Sciatic nerve (tissue), 2 donors: ENCODE measurements at places on chromosomes 4 and X. TPM values are rescaled to one million over a fixed set of nuclear protein-coding genes. Genes with fewer than 3 reads are reported as not detected.
A peak's percentile ranks its signal among the peaks of the same experiment; 100 is the strongest.

PDCL2 gene
- total RNA-seq = not detected

SAGE1 gene
- not detected for total RNA-seq

DNA sequence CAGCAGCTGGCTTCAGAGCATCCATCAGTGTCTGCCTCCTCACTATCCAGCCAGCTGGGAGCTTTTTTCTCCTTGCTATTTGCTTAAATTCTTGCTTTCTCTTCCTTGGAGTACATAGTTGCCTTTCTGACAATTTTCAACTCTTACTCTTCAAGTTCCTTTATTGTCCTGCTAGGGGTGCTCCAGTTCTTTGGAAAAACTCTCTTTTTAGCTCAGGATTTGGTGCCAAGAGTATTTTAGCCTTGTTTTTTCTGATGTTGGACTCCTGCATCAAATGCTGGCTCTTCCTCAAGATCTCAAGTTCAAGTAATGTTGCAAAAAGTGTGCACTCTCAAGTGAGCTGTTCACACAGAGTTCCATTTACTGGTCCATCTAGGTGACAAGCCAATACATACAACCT lies 126.4 kb downstream of the KDR start:
- DNase-seq = no peak

SPACA5 gene
- not detected for total RNA-seq

DNA sequence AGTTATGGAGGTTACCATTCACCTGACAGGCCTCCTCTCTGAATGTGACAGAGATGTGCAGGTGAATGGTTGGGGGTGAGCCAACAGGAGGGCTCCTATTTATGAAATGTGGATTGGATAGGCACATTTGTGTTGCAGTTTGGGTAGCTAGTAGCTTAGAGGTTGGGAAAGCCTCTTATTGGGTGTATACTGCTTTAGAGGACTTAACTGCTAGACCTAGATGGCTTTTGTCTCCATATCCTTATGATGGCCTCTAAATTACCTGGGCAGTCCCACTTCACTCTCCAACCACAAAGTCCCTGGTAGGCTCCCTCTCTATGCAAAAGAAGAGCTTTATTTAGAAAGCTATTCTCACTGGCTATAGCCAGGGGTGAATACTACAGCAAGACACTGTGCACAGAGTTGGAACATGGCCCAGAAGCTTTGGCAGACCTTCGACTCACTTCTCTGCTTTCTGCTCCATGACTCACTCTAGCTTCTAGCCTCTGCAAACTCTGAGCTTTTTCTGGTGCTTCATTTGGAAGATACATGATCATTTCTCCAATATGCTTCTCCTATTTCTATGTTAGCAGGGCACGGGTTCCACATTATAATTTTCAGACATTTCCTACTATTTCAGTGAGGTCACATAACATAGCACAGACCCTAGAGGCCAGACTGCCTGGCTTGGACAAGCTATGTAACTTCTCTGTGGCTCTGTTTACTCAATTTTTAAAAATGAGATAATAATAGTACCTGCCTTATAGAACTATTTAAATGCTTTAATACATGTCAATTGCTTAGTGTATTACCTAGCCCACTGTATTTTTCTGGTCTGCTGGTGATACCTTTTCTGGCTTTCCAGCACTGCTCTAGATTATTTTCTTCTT lies 6.0 kb upstream of the VGLL1 start:
- peak; percentile 70 for DNase-seq

NRK gene
- total RNA-seq = 1.4 TPM

DNA sequence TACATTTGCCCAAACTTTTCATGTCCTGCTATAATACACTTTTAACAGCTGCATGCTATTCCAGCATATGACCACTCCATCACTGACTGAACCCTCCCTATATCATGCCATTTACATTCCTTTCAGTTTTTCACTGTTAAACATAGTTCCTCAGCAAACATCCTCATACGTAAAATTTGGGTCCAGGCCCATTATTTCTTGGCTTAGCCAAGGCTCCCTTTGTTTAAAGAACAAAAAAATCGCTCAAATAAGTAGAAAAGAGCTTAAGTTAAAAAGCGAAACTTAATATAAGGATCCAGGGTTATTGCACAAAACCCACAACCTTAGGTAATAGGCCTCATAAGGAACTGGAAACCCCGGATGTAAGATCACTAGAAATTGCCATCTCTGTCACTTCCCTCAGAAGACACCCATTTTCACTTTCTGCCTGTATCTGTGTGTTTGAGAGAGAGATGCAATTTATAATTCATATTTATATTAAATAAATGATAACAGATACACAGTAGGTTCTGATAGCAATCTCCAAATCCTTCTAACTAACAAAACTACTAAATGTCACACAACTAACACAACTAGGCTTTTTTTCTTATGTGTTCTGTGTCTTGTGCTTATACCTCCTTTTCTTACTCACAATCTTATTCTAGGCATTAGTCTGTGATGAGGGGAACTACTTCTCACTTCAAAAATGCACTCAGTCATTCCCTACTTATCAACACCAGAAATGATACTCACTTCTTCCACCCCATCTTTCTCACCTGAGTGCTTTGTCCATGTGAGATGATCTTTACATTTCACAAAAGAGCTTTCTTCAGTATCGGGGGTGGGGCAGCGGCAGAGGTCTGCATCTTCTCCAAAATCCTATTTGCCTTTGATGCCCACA lies 59.9 kb upstream of the FAM241A start:
- DNase-seq = no peak

- no peak for DNase-seq
These were observed 111.7 kb upstream of the HPF1 start for GRCh38 chr4:169869490-169869889.

- DNase-seq = no peak
These were observed 61.0 kb downstream of the ANXA3 start for GRCh38 chr4:78612398-78613178.

DNA sequence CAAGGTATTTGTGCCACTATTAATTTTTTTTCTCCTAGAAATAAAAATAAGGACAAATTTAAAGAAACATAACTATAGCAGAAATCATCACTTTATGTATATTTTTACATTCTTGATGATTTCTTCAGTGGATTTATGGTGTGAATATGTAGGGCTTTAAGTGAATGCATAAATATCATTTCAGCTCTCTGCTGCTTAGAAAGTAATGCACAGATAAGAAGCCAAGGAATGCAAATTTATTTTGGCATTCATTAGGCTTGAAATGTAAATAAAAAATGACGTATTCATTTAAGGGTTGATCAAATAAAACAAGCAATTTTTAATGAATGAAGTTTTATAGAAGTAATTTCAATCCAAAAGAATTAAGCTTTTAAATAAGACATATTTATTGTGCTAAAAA lies 66.3 kb downstream of the NFKB1 start:
- no peak for DNase-seq

FOXR2 gene
- not detected for total RNA-seq

- no peak for DNase-seq
These were observed 103.9 kb downstream of the ARAP2 start for GRCh38 chr4:36140421-36140820.

DNA sequence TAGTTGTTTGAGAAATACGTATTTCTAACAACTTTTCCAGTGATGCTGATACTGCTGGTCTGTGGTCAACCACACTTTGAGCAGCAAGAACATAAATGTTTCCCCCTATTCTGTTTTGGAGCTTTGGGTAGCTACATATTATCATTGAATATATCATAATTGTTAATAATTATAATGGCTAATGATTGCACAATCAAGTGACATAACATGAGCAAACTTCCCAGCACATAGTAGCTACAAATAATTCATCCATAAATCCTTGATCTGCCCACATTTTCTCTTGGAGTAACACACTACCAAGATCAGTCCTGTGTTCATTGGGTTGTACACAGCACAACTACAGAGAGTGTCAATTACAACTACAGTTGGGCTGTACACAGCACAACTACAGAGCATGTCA lies 436.3 kb upstream of the MAGEB18 start:
- no peak for DNase-seq

DNA sequence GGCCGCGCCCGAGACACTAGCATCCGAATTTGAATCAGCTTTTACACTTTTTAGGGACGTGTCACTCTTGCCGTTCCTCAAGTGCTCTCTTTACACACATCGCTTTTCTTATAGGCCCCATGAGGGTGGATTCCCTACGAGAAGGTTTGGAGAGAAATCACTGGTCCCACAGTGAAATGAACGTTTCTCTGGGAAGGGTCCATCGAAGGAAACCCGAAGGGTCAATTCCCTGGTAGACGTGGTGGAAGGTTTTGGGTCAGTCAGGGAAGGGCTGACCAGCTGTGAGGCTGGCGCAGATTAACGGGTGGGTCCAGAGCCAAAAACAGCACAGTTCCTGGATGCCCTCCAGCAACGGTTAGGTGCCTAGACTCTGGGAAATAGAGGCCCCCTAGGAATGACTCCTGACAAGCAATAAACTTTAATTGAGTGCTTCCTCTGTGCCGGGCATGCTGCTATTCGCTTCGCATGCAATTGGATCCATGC lies 35.9 kb downstream of the ETDC start:
- peak; percentile 65 for DNase-seq

- DNase-seq = no peak
These were observed 45.5 kb downstream of the MID2 start for GRCh38 chrX:107871136-107871535.

DNA sequence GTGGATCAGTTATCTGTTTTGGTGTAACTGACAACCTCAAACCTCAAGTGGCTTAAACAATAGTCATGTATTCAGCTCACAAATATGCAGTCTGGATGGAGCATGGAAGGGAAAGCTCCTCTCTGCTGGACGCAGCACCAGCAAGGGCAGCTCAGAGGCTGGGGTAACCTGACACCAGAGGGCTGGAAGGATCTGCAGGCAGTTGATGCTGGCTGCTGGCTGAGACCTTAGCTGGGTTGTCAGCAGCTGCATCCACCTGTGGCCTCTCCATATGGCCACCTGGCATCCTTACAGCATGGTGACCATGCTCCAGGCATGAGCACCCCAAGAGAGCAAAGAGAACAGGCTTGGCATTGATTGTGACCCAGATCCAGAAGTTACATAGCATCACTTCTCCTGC lies 46.7 kb downstream of the ENPP6 start:
- DNase-seq = no peak

PNMA6A gene
- 4.9 TPM for total RNA-seq

- DNase-seq = no peak
These were observed 18.0 kb downstream of the HERC6 start for GRCh38 chr4:88396681-88397080.

FAM3A gene
- 40.3 TPM for total RNA-seq

DNA sequence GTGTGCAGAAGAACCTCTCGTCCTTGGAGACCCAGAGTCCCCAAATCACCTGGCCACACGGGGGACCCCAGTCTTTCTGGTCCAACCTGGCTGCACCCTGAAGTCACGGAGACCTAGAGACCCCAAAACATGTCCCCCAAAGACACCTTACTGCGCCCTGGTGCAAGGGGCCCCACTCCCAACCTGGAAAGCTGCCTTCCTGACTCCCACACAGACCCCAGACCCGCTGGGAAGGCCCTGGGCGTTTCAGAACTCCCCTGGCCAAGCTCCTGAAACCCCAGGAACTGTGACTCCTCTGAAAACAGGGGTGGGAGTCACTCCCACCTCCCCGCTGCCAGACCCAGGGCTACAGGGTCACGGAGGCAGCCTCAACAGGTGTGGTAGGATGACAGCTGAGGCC lies 12.7 kb upstream of the SHOX start:
- no peak for DNase-seq

MID1 gene
- total RNA-seq = 33.0 TPM

- no peak for DNase-seq
These were observed 60.8 kb upstream of the TBC1D9 start for GRCh38 chr4:140816806-140817510.

DNA sequence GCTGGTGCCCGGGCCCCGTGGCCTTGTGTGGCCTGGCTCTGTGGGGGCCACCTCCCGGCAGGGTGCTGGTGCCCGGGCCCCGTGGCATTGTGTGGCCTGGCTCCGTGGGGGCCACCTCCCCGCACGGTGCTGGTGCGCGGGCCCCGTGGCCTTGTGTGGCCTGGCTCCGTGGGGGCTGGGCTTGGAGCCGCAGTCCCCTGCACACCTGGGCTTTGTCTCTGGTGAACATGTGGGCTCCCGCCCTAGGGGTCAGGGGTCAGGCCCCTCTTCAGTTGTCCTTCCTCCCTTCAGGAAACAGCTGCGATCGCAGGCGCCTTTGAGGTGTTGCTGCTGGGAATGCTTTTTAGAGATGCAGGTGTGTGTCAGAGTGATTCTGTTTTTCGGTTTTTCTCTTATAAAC lies 17.2 kb downstream of the UVSSA start:
- DNase-seq = no peak

RGN gene
- 6.0 TPM for total RNA-seq

GRCh38 chr4:105458001-105458400 lies 15.9 kb downstream of the PPA2 start:
- DNase-seq = no peak

GRCh38 chrX:38578167-38578566 lies 16.8 kb downstream of the TSPAN7 start:
- no peak for DNase-seq

- no peak for DNase-seq
These were observed 9.2 kb upstream of the CITED1 start for GRCh38 chrX:72314881-72315280.

APELA gene
- total RNA-seq = not detected

ARHGAP6 gene
- 13.8 TPM for total RNA-seq

- no peak for DNase-seq
These were observed 54.3 kb upstream of the ARX start for GRCh38 chrX:25070038-25070437.

DNA sequence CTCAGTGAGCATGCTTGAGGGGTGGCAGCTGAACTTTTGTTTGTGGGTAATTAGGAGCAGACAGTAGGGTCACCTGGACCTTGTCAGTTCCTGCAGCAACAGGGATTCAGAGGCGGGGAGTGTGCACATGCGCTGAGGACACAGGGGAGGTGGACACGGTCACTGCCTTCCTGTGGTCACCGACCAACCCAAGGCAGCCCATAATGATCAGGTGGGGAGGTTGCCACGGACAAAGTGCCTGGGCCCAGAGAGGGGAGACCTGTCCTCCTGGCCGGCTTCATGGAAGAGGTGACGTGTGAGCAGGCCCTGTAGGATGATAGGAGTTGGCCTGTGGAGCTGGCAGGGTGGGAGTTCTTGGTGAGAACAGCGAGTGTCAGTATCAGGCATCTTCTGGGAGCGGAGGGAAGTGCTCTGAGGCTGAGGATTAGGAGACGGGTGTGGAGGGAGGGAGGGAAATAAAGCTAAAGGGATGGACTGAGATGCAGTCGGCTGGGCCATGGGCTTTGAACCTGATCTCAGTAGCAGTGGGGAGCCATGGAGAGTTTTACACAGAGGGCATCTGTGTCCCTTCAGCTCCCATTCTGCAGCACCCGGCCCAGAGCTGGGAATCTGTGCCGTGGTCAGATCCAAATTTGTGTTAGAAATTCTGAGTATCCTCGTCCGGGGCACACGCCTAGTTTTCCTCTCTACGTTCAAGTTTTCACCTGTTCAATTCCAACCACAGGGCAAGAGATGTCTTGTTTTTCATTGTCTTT lies 100.0 kb downstream of the PSAPL1 start:
- DNase-seq = no peak

DNA sequence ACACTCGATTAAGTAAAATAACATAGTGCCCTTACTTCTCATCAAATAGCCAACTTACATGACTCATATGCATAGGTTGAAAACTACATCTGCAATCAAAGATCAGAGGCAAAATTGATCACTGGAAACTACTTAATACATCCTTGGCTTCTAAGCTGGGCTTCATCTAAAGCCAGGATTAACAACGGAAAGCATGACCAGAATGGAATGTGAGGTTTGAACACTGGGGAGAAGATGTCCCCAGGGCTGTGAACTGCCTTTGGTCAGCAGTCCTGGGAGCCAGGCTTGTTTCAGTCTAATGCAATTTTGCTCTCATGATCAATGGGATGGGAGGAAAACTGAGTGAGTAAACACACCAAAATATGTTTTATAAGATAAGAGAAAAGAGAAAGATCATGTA lies 192.5 kb upstream of the TTC29 start:
- DNase-seq = no peak

NPY1R gene
- total RNA-seq = 4.3 TPM

- no peak for DNase-seq
These were observed 41.8 kb upstream of the RLIM start for GRCh38 chrX:74656079-74656745.
